Left cardiac atrium (tissue), 4 donors: ENCODE measurements at places on chromosomes 7 and 10. TPM values are rescaled to one million over a fixed set of nuclear protein-coding genes. Genes with fewer than 3 reads are reported as not detected.

Gene CFTR
- total RNA-seq = 0.37 TPM

Gene PCGF6
- total RNA-seq = 7.9 TPM

Gene CLCN1
- total RNA-seq = not detected

Gene TLX1
- 0.21 TPM for total RNA-seq

DNA sequence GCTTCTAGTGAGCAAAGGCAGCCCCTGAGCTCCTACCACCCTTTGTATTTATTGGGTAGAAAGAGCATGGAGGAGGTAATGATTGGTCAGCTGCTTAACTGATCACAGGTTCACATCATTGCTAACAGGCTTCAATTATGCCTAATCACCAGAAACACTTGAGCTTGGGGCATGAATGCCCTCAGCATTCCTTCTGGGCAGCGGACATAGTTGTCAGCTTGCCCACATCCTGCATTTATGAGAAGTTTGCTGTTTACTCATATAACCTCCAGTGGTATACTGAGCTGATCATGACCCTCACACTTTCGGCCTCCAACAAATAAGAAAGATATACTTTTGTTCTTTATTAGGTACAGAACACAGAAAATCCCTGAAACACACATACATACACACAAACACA, 140.3 kb upstream of the ODAD2 start:
- no peak for DNase-seq

DNA sequence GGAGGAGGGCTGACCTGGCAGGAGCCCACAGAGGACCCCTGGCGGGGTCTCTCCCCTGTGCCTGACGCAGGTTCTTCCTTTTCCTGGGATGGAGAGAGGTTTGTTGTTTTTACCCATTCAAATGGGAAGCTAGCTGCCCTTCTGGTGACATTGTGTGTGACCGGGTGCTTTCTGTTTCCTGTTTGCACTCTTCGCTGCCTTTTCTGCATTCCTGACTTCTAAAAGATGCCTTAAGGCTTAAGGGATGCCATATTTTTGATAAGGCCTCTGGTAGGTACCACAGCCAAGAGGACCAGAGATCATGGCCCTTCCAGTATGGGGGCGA, 20.3 kb downstream of the ZNF783 start:
- no peak for DNase-seq

DNA sequence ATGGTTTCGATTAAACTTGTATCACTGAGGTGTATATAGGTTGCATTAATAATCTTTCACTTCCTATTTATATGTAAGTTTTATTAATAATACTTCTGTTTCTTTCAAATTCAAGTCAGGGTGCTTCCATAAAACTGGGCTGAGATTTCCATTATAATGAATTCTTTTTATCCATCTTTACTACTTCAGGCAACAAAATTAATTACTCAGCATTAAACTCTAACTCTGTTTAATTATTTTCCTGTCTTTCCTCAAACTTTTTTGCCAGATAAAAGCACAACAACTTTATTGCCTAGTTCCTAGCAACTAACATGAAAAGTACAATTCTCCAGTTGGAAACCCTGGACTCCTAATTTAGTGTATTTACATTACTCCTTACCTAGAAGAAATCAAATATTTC, 3.0 kb upstream of the MINDY3 start:
- no peak for DNase-seq

DNA sequence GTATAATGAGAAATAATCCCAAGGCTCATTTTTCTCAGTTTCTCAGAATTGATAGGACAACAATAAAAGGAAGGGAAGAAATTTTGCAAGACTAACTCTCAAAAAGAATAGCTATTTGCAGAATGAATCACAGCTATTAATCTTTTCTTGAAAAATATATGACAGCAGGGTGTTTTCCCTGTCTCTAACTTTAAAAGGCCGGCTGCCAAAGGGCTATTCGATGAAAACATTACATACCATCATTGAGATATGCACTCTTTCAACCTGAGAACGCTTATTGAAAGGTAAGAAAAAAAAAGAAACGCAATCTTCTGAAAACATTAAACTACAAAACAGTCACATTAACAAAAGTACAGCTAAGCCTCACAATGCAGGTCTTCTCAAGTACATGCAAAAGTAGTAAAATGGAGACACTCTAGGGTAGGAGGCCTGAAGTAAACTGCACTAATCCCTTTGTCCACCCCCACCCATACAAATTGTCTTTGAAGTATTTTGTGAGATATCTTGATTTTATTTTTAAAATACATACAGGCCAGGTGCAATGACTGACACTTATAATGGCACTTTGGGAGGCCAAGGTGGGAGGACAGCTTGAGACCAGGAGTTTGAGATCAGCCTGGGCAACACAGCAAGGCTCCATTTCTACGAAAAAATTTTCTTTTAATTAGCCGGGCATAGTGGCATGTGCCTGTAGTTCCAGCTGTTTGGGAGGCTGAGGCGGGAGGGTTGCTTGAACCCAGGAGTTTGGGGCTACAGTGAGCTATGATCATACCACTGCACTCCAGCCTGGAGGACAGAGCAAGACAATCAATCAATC, 83.0 kb downstream of the PARD3 start:
- DNase-seq = no peak
